ENCODE measurements at places on chromosomes 6 and 20. TPM values are rescaled to one million over a fixed set of nuclear protein-coding genes. Genes with fewer than 3 reads are reported as not detected.

TNXB gene
- polyA plus RNA-seq: 8.1 TPM

DNA sequence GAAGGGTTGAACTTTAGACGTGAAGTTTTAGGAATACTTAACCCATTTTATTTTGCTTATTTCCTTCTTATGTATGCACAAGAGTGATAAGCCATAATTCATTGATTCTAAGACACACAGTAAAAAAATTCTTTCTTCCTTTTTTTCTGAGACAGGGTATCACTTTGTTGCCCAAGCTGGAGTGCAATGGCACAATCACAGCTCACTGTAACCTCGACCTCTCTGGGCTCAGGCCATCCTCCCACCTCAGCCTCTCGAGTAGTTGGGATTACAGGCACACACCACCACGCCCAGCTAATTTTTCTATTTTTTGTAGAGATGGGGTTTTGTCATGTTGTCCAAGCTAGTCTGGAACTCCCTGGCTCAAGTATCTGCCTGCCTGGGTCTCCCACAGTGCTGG, 116.6 kb upstream of the RNF24 start:
- DNase-seq: no peak

DNA sequence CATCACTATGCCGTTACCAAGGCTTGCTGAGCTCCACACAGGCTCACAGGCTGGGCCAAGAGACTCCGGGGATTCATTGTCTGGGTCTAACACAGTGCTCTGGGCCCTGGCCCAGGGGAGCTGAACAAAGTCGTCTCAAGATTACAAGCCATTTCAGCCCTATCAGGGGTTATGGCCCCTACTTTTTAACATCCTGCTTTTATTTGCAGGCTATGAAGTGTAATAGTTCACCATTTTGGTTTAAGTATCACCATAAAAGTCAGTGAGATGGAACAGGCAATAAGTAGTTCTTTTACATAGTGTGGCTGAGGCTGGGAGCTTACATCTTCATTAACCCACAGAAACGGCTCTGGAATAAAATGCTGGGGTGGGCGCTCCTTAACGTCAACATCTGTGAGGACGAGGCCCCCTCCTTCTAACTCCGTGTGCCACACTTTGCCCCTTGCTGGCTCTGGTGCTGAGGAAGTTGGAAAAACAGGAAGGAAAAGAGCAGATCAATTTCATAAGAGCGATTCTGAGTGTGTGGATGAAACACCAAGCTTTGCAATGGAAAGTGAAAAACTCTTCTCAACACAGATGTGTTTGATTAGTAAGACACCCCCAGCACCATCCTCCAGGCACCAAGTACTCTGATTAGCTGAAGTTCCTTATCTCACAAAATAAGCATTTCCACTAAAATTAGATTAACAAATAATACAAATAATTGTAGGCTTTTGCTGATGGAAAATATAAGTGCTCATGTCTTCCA, 447.3 kb downstream of the MAFB start:
- no peak for DNase-seq

PRSS16 gene
- 0.15 TPM for polyA plus RNA-seq

GLP1R gene
- polyA plus RNA-seq: not detected

GRCh38 chr6:64299176-64299575, 663.6 kb downstream of the PHF3 start:
- DNase-seq: no peak

- peak; percentile 67 for DNase-seq
These were observed 19.9 kb downstream of the EZR start for GRCh38 chr6:158799051-158799792.

DNA sequence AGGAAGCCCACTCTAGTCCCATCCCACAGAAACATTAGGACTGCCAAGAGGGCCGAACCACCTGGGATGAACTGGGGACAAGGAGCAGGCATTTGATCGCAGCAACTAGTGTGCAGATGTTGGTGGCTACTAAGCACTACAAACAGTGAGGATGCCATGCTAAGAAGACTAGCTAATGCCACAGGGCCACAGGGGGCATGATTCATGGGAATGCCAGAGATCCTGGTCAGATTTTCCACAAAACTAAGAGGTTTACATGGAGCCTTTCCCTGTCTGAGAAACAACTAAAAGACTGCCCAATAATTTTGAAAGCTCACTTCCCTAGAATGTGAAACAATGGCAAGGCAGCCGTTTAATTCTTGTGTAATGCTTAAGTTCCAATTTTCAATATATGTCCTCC, 375.9 kb upstream of the PTCHD4 start:
- DNase-seq: no peak

DNA sequence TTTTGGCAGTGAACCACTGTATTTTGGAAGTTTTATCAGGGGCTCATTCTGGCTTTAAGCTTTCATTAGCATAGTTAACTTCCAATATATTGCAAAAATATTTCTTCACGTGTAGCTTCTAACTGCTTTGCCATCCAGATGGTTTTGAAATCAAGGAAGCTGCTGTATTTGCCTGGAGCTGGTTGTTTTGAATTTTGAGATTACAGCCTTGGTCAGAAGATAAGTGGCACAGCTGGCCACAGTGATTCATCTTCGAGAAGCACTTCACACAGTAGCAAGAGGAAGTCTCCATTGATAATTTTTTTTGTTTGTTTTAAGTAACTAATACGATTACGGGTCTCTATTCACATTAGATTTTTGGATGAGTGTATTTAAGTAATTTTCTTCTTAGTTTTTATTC, 3.8 kb downstream of the APCDD1L start:
- DNase-seq: peak; percentile 90

GRCh38 chr20:8492173-8492572, 360.1 kb downstream of the PLCB1 start:
- no peak for DNase-seq

- DNase-seq: no peak
These were observed 88.7 kb upstream of the FRMD1 start for GRCh38 chr6:168167431-168168315.

GRCh38 chr20:45823949-45824835, 2.9 kb downstream of the TNNC2 start:
- peak; percentile 31 for DNase-seq

ATRN gene
- 40.9 TPM for polyA plus RNA-seq

GRCh38 chr6:101585501-101585900, 192.0 kb downstream of the GRIK2 start:
- DNase-seq: no peak

GRCh38 chr6:25453288-25453687, 174.1 kb downstream of the CARMIL1 start:
- no peak for DNase-seq
